H1 (cell line): ENCODE measurements at places on chromosomes 5 and 9. TPM values are rescaled to one million over a fixed set of nuclear protein-coding genes. Genes with fewer than 3 reads are reported as not detected.
A peak's percentile ranks its signal among the peaks of the same experiment; 100 is the strongest.

DNA sequence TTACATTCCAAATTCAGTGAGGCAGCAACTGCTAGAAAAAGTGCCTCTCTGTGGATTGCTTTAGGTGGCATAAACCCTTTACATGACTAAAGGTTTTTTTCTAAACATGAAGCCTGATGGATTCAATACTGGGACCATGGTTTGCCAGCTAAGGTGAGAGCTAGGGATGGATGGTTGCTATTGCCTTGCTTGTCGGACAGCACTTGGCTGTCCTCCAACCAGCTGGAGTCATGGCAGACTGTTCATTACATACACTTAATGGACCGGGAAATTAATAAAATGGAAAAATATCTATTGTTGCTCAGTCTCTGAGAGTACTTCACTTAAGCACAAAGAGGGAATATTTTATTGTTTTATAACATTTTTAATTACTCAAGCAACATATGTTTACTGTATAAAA lies 116.9 kb upstream of the TRPC7 start:
- no peak for DNase-seq

- no peak for DNase-seq
Measured at GRCh38 chr5:131022811-131023497, 142.1 kb downstream of the HINT1 start.

- DNase-seq, result no peak
Measured at GRCh38 chr5:119357808-119358529, 2.1 kb downstream of the TNFAIP8 start.

DNA sequence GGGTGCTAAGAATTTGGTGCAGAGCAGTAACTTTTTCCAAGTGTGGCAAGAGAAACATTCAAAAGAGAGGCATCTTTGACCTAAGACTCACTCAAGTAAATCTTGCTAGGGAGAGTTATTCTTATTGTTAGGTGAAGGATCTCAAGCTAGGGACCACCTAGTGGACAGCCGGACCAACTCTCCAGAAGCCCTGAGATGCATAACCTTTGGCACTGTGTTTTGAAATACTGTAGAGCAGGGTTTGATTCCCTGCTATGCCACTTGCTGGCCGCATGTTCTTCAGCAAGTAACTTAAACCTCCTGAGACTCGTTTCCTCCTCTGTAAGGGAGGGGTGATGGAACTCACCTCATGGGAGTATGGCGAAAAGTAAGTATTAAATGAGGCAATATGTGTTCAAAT lies 336.1 kb upstream of the ADAMTSL1 start:
- DNase-seq, result no peak

GRCh38 chr5:1516615-1517601 lies 6.9 kb downstream of the LPCAT1 start:
- DNase-seq, result peak; percentile 45

DNA sequence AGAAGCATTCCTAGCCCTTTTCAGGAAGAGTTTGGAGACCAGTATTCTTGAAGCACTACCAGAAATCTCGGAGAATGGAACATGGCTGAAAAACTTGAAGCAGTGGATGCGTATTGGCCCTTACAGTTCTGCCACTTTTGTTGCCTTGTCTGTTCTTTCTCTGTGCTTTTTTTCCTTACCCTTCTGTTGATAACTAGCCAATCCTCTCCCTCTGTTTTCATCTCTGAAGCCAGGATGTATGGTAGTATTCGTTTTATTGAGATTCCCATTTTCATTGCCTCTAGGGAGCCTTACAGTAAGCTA lies 564 bp upstream of the CCNH start:
- DNase-seq, result no peak

DNA sequence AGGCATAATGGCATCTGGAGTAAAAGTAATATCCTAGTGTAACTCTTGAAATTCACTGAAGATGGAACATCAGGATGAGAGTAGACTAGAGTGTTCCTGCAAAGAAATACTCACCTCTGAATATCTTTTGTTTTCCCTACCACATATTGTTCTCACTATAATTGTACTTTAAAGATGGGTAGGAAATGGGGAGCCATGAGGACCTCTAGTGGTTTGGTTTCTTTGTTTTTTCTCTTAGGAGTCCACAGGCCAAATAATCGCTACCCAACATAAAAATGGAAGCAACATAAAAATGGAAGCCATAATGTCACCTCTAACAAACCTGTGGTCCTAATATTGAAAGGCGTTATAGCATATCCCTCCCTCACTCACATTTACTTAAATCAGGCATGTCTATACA lies 2375.8 kb downstream of the MAT2B start:
- DNase-seq, result no peak

DNA sequence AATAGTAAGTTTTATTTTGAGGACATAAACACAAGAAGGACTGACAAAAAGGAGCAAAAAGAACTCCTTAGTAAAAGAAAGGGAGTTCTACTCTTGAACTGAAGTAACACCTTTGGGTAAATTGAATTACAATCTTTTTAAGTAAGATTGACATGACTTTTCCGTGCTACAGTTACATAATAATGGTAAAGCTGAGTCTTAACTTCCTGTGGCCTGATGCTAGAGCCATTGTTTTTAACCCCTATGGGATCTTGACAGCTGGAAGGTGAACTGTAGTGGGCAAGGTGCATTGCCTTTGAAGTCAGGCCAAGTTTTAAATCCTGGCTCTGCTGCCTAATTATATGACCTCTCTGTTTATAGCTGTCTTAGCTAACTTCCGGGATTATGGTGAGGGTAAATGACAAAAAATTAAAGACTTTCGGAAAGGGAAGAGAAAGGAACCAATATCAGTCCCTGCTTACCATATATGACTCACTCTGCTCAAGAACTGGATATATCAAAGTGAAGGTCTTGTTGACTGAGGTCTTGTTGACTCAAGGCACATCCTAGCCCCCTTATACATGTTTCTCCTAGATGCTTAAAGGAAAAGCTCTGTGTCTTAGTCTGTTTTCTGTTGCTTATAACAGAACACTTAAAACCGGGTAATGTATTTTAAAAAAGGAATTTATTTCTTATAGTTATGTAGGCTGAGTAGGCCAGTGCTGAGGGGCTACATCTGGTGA lies 6.8 kb downstream of the HSD17B4 start:
- no peak for DNase-seq

GRCh38 chr5:82320966-82321365 lies 42.8 kb upstream of the RPS23 start:
- no peak for DNase-seq

DNA sequence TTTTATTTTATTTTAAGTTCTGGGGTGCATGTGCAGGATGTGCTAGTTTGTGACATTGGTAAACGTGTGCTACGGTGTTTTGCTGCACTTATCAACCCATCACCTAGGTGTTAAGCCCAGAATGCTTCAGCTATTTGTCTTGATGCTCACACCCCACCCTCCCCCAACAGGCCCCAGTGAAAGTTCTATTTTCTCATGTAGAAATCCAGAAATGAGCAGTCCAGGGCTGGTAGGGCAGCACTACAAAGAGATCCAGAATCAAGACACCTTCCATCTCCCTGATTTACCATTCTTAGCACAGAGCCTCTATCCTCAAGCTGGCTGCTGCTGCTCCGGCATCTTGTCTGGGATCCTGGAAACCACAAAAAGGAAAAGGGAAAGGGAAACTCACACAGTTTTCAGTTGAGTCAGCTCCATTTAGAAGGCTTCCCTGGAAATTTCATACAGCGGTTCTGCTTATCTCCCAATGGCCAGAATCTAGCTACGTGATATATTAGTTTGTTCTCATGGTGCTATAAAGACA lies 85.4 kb upstream of the SMARCA2 start:
- DNase-seq, result no peak

- no peak for DNase-seq
Measured at GRCh38 chr9:33375841-33376321, 26.5 kb downstream of the AQP7 start.

DNA sequence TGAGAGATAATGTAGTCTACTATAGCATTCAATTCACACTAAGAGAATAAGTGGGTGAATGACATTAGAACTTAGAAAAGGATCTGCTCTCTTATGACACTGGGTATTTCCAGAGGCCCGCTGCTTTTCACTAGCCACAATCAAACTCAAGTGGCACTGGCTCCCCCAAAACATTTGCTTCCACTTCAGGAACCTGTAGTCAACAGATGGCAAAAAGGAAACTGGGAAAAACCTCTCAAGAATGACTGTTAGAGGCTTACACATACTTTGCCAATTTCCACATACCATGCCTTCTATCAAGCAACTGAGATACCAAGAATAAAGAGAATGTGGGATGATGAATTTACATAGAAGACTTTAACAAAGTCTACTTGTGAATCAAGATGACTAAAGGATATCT lies 11.2 kb downstream of the POC5 start:
- no peak for DNase-seq

DNA sequence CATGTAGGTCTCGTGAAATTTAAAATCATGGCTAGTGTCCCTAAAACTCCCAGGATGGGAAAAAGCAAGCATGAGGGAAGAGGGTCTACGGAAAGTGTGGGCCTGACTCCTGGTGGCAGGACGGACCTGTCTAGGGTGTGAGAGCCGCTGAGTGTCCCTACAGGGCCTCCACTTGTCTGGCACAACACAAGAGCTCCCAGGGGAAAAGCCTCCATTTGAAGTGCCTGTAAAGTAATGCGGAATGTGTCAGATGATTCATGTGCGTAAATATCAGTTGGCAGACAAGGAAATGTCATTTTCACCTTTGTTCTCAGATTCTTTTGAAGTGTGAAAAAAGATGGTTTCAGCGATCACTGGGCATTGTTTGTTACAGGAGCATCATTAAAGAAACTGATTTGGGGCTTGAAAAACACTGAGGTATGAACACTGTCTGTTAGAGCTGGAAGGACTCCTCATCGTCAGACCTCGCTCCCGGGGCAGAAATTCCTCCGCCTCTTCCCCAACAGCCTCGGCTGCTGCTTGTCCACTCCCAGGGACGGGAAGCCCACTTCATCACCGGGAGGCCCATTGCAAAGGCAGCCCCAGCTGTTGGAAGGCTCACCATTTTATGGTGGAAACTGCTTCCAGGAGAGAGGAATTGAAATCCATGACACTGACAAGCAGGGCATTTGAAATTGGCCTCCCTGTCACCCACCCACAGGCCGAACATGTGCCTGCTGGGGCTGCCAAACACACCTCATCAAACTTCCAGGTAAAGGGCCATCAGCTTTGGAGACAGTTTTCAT lies 240.8 kb downstream of the FSTL4 start:
- DNase-seq, result no peak

DNA sequence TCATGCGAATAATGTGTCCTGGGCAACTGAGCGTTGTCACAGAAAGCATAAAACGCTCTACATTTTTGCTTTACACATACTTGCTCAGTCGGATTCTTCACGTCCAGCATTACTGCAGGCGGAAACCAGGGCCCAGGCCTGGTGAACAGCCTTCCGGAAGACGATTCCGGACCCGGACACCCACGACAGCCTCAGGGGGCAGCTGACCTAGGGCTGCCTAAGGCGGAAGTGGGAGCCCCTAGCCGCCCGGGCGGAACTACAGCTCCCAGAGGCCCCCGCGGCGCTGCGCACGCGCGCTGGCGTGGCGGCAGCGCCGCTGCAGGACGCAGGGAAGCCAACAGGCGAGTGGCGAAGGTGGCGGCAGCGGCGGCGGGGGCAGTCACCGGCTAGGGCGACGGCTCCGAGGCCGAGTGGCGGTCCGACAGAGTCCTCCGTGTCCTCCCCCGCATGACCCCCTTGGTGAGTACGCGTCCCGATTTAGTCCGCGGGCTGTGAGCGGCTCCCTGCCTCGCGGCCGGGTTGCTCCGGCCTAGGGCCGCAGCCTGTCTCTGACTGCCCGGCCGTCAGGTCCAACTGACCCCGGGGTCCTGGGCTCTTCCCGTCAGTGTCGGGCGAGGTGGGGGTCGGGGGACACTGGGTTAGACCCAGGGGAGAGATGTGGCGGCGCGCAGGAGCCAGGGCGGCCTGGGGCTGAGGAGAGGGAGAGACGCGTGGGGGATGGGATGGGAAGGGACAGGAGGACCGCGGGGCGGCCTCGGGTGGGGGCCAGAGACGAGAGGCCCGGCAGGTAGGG lies at the start of gene GAPVD1:
Gene GAPVD1, plus strand, starts transcription at position 326 of the 793 bp plus-strand sequence. CDS start 37,096 bp downstream, outside the sequence.
- DNase-seq, result peak; percentile 94

DNA sequence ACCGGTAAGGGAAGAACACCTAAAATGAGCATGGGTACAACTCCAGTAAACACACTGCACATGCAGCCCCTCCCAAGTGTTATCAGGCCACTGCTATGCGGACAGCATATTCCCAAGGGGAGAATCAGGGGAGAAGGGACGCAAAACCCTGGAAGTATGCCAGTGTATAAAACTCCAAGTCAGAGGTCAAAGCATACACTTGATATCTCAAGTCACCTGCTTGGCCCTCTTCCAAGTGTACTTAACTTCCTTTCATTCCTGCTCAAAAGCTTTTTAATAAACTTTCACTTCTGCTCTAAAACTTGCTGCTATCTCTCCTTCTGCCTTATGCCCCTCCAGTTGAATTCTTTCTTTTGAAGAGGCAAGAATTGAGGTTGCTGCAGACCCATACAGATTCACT lies 408.1 kb downstream of the HTR1A start:
- no peak for DNase-seq

The FBP2 gene
- total RNA-seq, result not detected in 2 replicates

The SPATA31E1 gene
- total RNA-seq, result 0.09 TPM in 1 of 2 replicates, not detected in the other

The SEMA5A gene
- total RNA-seq, result 8.7 and 8.9 TPM in 2 replicates
